Smooth muscle cell of the coronary artery (primary cell): ENCODE measurements at places on chromosomes 1 and 21. TPM values are rescaled to one million over a fixed set of nuclear protein-coding genes. Genes with fewer than 3 reads are reported as not detected.

MASP2 gene
- not detected in 2 replicates for total RNA-seq

SPRR2A gene
- total RNA-seq: not detected in 2 replicates

KRTAP19-5 gene
- not detected in 2 replicates for total RNA-seq

LRP8 gene
- total RNA-seq: 8.7 and 16.1 TPM in 2 replicates

TFB2M gene
- 3.6 and 13.5 TPM in 2 replicates for total RNA-seq

SLC35E2B gene
- 19.3 and 24.9 TPM in 2 replicates for total RNA-seq

NUP210L gene
- total RNA-seq: under 0.01 and 0.12 TPM in 2 replicates

CLCA4 gene
- total RNA-seq: not detected in 2 replicates

GUCA2B gene
- not detected in 2 replicates for total RNA-seq

PTPN14 gene
- 14.6 and 28.4 TPM in 2 replicates for total RNA-seq

CLDN17 gene
- total RNA-seq: not detected in 2 replicates

PLA2G2D gene
- total RNA-seq: not detected in 2 replicates
